ENCODE measurements at places on chromosomes 5 and 9.
A peak's percentile ranks its signal among the peaks of the same experiment; 100 is the strongest.

DNA sequence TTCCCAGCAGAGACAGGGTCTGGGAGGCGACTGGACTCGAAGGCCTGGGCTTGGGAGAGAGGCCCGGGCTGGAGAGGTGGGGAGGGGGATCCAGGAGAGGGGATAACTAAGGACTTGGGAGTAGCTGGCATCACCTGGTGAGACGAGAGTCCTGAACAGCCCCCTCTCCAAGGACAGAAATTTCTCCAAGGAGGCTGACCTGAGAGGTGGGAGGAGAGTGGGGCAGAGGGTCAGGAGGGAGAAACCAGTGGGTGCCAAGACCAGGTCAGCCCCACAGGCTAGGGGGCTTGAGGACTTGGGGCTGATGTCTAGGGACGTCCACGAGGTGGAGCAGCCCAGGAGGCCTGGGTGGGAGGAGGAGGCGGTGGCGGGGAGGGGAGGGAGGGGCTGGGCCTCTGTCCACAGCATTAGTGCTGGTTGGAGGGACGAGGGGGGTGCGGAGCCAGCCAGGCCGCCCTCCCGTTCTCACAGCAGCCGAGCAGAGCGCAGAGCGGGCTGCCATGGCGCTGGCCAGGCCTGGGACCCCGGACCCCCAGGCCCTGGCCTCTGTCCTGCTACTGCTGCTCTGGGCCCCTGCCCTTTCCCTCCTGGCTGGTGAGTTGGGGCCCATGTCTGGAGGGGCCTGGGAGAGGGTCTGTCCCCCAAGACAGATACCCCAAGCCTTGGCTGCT, at the start of gene CRB2:
Gene CRB2, plus strand, starts transcription at position 437 of the 671 bp plus-strand sequence. Its CDS starts 64 bp downstream, at position 501.
- no peak for DNase-seq

GRCh38 chr5:2708751-2709150, 42.7 kb downstream of the IRX2 start:
- no peak for DNase-seq

DNA sequence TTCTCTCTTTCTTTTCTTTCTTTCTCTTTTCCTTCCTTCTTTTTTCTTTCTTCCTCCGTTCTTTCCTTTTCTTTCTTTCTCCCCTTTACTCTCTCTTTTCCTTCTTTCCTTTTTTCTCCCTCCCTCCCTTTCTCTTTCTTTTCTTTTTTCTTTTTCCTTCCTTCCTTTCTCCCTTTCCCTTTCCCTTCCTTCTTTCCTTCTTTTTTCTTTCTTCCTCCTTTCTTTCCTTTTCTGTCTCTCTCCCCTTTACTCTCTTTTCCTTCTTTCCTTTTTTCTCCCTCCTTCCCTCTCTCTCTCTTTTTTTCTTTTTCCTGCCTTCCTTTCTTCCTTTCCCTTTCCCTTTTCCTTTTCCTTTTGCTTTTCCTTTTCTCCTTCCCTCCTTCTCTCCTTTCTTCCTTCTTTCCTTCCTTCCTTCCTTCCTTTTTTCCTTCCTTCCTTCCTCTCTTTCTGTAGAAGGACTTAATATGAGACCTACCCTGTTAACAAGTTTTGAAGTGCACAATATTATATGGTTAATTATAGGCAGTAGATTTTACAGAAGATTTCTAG, 142.7 kb upstream of the CD180 start:
- no peak for DNase-seq

DNA sequence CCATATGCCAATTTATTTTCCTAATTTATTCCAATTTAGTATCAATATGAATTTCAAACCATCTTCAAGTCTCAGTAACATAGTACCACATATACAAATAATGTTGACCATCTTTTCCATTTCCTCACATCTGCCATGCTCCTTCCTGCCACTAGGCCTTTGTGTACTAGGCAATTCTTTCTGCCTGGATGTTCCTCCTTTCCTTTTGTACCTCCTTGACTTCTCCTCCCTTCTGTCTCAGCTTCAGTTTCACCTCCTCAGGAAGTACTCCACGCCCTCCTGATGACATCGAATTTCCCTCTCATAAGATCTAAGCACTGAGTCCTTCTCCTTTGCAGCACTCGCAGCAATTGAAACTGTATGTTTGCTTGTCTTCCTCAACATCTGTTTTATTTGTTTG, 53.9 kb downstream of the MEF2C start:
- no peak for DNase-seq

DNA sequence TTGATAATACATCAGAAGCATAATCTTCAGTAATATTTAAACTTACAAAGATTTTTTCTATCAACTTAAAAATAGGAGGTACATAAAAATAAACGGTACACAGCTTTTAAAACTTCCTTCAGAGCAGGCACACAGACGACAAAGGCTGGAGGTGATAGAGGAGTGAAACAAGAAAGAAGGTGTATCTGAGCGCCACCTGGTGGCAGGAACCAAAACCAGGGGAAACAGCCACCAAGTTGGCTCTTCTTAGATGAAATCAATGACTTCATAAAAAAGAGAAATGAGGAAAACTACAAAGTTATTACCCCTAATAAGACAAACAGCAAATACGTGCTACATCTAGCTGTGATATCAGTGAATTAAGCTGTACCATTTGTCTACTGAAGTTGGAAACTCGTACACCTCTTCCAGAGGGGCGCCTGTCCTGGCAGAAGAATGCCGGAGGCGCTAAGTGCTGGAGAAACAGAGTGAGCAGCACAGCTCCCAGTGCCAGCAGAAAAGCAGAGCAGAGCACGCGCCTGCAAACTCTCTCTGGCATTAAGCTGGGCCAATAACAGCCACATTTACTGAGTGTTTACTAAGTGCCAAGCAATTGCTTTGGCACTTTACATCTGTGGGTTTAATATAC, 85.9 kb downstream of the SETX start:
- peak; percentile 30 for DNase-seq

DNA sequence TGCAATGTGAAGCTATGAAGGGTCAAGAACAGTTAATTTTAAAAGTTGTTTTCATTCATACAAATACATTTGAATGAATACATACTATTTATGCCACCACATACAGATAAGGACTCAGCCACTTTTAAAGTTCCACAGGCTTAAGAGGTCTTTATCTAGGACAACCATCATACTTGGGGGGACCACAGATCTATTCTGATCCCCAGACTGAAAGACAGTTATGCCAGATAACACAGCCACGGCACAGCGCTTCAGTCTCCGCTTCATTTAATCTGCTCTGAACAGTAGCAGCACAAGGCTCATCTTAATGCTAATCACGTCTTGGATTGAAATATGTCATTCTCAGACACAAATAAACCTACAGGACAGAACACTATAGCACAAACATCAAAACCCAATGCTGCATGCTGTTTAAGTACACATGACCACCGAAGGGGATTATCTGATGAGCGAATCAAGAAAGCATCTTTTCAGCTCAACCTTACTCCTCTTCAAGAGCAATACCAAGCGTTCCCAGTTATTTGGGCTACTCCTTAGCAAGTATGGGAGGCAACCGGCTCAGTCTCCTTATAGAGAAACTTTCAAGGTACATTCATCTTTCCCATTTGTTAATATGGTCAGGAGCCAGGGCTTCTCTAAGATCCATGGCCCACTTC, 33.3 kb downstream of the PUM3 start:
- DNase-seq, result no peak
